Activated CD8-positive, alpha-beta T cell treated with anti-CD3 and anti-CD28 coated beads for 36 hours (primary cell): ENCODE measurements at places on chromosomes 7 and 10. TPM values are rescaled to one million over a fixed set of nuclear protein-coding genes. Genes with fewer than 3 reads are reported as not detected.

DNA sequence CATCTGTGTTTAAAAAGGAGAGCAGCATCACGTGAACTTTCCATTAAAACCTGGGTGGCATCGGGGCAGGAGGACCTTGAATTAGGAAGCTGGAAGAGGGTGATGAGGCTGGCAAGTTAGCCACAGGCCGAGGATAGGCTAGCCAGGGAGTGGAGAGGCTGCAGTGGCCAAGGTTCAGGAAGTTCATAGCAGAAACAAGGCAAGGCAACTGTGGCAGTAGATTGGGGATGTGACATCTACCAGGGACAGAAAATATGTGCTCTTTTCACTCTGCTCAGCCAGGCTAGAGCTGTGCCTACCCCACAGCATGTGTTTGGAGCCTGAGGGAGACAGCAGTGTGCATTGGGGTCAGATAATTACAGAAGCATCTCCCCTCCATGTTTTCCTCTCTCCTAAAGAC lies 2.2 kb upstream of the INPP5F start:
- no peak for DNase-seq
- no peak overlapping the region for H3K27ac ChIP-seq
- H3K27me3 ChIP-seq: no peaks in the 10 kb centered on the region
- H3K36me3 ChIP-seq: peaks cover 2% of the 10 kb centered on the region
- H3K4me3 ChIP-seq: no peak overlapping the region

GRCh38 chr7:35258125-35258867 lies 4.4 kb upstream of the TBX20 start:
- peaks cover 4% of the 10 kb centered on the region for H3K36me3 ChIP-seq
- DNase-seq: no peak
- no peak overlapping the region for H3K4me3 ChIP-seq
- H3K27ac ChIP-seq: no peak overlapping the region
- H3K27me3 ChIP-seq: peaks cover 83% of the 10 kb centered on the region
- H3K4me1 ChIP-seq: peaks cover 12% of the 10 kb centered on the region

- no peaks in the 10 kb centered on the region for H3K27me3 ChIP-seq
- H3K4me1 ChIP-seq: no peaks in the 10 kb centered on the region
- H3K27ac ChIP-seq: no peak overlapping the region
- DNase-seq: no peak
- no peaks in the 10 kb centered on the region for H3K36me3 ChIP-seq
Measured at GRCh38 chr10:49241385-49241784, 53.2 kb upstream of the TMEM273 start.

DNA sequence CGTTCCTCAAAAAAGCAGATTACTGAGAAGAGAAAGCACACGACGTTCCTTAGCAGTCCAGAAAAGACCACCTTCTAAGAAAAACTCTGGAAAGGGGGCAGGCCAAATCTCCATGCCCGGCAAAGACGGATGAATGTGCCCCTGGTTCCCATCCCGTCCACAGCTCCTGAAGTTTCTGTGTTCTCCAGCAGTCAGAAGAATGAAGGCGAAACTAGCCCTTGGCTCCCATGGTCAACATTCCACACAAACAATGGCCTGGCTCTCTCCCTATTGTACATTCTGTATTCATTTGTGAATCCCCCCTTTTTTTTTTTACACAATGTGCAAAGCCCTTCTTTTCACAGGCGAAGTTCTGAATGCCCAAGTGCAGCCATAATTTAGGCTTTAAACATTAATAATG lies 5.3 kb downstream of the CTBP2 start:
- H3K4me3 ChIP-seq: no peak overlapping the region
- no peaks in the 10 kb centered on the region for H3K36me3 ChIP-seq
- no peak overlapping the region for H3K27ac ChIP-seq
- no peak for DNase-seq
- peaks cover 55% of the 10 kb centered on the region for H3K27me3 ChIP-seq
- H3K4me1 ChIP-seq: peaks cover 4% of the 10 kb centered on the region

- no peaks in the 10 kb centered on the region for H3K36me3 ChIP-seq
- no peak for DNase-seq
Measured at GRCh38 chr7:151900986-151901621, 24.2 kb upstream of the PRKAG2 start.

- H3K27me3 ChIP-seq: peaks cover 23% of the 10 kb centered on the region
- no peak for DNase-seq
- no peaks in the 10 kb centered on the region for H3K36me3 ChIP-seq
- no peak overlapping the region for H3K27ac ChIP-seq
Measured at GRCh38 chr10:100791369-100792058, 46.1 kb downstream of the PAX2 start.

- no peak overlapping the region for H3K4me3 ChIP-seq
- DNase-seq: no peak
- H3K27ac ChIP-seq: no peak overlapping the region
- no peaks in the 10 kb centered on the region for H3K4me1 ChIP-seq
- H3K36me3 ChIP-seq: no peaks in the 10 kb centered on the region
- H3K27me3 ChIP-seq: no peaks in the 10 kb centered on the region
Measured at GRCh38 chr10:70992436-70992835, 104.1 kb upstream of the PCBD1 start.

- peak overlapping the region; percentile 65 for H3K4me3 ChIP-seq
- no peaks in the 10 kb centered on the region for H3K4me1 ChIP-seq
- peak overlapping the region; percentile 66 for H3K27ac ChIP-seq
Measured at GRCh38 chr7:87038993-87039690, 20.3 kb downstream of the ELAPOR2 start.

NANOS1 gene
- total RNA-seq: not detected

GRCh38 chr7:84674236-84674913 lies 479.8 kb upstream of the SEMA3A start:
- no peak overlapping the region for H3K4me3 ChIP-seq
- no peaks in the 10 kb centered on the region for H3K27me3 ChIP-seq
- H3K4me1 ChIP-seq: no peaks in the 10 kb centered on the region
- no peak overlapping the region for H3K27ac ChIP-seq

GRCh38 chr10:32489901-32490300 lies 44.0 kb downstream of the CCDC7 start:
- peaks cover 10% of the 10 kb centered on the region for H3K4me1 ChIP-seq
- H3K36me3 ChIP-seq: peaks cover 48% of the 10 kb centered on the region
- no peak overlapping the region for H3K4me3 ChIP-seq
- H3K27ac ChIP-seq: no peak overlapping the region

GRCh38 chr10:5788969-5789368 lies 24.3 kb downstream of the GDI2 start:
- H3K27me3 ChIP-seq: no peaks in the 10 kb centered on the region
- H3K4me1 ChIP-seq: peaks cover 19% of the 10 kb centered on the region
- H3K4me3 ChIP-seq: no peak overlapping the region
- DNase-seq: no peak

SPDYE5 gene
- total RNA-seq: 0.18 TPM

DNA sequence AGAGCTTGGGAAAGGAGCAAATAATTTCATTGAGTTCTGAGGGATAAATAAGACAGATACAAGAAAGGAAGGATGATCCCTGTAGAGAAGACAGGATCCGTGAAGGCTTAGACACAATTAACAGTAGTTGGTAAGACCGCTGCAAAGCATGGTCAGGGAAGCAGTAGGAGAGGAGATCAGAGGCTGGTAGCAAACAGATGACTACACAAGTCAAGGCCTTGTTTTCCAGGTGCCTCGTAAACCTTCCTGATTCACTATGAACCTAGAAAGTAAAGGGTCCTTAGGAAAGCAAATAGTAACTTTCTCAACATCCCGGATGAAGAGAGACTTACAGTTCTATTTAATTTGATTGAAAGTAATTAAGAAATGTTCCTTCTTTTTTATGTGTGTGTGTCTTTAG lies 118.6 kb downstream of the GNAI1 start:
- H3K4me3 ChIP-seq: no peak overlapping the region
- H3K27ac ChIP-seq: no peak overlapping the region
- no peak for DNase-seq
- H3K4me1 ChIP-seq: no peaks in the 10 kb centered on the region

DNA sequence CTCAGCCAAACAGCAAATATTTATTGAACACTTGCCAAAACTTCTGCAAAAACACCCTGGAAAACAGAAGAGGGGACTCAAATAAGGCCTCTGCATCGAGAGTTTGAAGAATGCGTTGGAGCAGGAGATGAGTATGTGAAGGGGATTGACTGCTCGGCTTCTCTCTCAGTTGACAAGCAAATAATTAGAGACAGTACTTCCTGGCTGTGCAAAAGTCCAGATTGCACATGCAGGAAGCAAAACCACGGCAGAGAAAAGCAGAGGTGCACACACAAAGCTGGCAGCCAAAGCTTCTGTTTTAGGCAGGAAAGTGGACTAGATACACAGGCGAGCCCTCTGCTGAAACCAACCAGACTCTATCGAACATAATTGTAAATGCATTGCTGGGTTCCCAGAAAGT lies 343.6 kb upstream of the MGMT start:
- H3K27ac ChIP-seq: no peak overlapping the region
- H3K4me1 ChIP-seq: no peaks in the 10 kb centered on the region
- no peak for DNase-seq

GRM3 gene
- not detected for total RNA-seq

GRCh38 chr7:68507668-68508067 lies 1090.6 kb upstream of the AUTS2 start:
- H3K4me1 ChIP-seq: no peaks in the 10 kb centered on the region
- no peaks in the 10 kb centered on the region for H3K27me3 ChIP-seq
- H3K36me3 ChIP-seq: no peaks in the 10 kb centered on the region
- no peak for DNase-seq

- H3K4me3 ChIP-seq: no peak overlapping the region
- DNase-seq: no peak
- H3K27ac ChIP-seq: no peak overlapping the region
- peaks cover 50% of the 10 kb centered on the region for H3K4me1 ChIP-seq
Measured at GRCh38 chr7:129877146-129877792, 75.5 kb downstream of the UBE2H start.

- H3K27ac ChIP-seq: no peak overlapping the region
- H3K36me3 ChIP-seq: no peaks in the 10 kb centered on the region
- peaks cover 18% of the 10 kb centered on the region for H3K4me1 ChIP-seq
- no peak overlapping the region for H3K4me3 ChIP-seq
- no peaks in the 10 kb centered on the region for H3K27me3 ChIP-seq
- no peak for DNase-seq
Measured at GRCh38 chr10:122553341-122553740, 7.2 kb upstream of the DMBT1 start.

GRCh38 chr7:129946282-129946681 lies 6.5 kb downstream of the UBE2H start:
- peaks cover 5% of the 10 kb centered on the region for H3K36me3 ChIP-seq
- H3K27me3 ChIP-seq: no peaks in the 10 kb centered on the region
- H3K27ac ChIP-seq: peak overlapping the region; percentile 1
- peaks cover 18% of the 10 kb centered on the region for H3K4me1 ChIP-seq
